Mucosa of descending colon (tissue), 3 donors: ENCODE measurements at places on chromosomes 2 and 18. TPM values are rescaled to one million over a fixed set of nuclear protein-coding genes. Genes with fewer than 3 reads are reported as not detected.

The CROCC2 gene
- 0.19 TPM for total RNA-seq

The CREG2 gene
- 0.19 TPM for total RNA-seq

The TMEM163 gene
- 0.41 TPM for total RNA-seq

DNA sequence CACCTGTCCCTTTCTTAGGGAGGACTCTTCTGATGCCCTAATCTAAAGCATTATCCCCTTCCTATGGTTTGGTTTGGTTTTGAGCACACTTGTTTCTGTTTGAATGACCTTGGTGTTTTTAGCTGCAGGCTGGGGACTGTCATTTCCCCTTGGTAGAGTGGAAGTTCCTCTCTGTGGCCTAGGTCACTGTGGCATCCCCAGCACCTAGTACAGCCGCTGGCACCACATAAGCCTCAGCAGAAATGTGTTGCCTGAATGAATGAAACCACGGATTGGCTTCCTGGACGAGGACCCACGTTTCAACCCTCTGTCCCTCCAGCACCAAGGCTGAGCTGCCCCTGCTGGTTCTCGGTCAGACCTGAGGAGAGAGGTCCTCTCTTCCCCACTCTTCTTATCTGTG is 159.9 kb downstream of the CTIF start:
- no peak for DNase-seq

- DNase-seq = no peak
Measured at GRCh38 chr2:23027396-23027795, 357.6 kb upstream of the KLHL29 start.

DNA sequence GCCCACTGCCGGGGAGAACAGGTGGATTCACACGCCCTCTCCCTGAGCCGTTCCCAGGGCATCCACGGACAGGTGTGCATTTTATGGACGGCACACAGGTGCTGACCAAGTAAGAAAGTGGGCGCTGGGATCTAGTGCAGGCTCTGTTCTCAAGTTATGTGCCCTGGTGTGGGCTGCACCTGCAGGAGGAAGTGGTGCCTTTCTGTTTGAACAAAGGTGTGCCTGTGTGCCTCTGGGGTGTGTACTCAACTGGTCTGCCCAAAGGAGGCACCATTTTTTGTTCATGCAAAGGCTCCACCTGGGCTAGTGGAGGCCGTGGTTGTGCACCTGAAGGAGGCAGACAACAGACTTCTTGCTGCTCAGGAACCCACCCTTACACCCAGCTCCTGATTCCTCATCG is 88.2 kb upstream of the HK2 start:
- DNase-seq = no peak

GRCh38 chr2:228067309-228067708 is 114.2 kb downstream of the SPHKAP start:
- no peak for DNase-seq

- DNase-seq = peak; percentile 87
Measured at GRCh38 chr2:235050980-235051351, 99.1 kb downstream of the SH3BP4 start.

DNA sequence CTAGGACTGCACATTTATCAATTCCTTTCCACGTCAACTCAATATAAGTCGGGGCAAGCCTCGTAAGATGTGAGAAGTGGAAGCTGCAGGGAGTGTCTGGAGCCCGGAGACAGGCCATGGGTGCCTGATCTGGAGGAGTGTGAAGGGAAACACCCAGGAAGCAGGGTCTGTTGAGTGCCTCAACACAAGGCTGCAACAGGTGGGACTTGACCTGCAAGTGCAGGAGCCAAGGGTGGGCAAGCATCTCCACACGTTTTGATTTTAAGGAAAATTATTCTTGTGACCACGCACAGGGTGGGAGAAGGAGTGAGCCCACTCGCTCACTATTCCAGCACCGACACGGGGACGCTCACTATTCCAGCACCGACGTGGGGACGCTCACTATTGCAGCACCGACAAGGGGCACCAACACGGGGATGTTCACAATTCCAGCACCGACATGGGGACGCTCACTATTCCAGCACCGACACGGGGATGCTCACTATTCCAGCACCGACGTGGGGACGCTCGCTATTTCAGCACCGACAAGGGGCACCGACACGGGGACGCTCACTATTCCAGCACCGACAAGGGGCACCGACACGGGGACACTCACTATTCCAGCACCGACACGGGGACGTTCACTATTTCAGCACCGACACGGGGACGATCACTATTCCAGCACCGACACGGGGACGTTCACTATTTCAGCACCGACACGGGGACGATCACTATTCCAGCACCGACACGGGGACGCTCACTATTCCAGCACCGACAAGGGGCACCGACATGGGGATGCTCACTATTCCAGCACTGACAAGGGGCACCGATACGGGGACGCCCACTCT is 197.3 kb downstream of the EIPR1 start:
- DNase-seq = no peak

DNA sequence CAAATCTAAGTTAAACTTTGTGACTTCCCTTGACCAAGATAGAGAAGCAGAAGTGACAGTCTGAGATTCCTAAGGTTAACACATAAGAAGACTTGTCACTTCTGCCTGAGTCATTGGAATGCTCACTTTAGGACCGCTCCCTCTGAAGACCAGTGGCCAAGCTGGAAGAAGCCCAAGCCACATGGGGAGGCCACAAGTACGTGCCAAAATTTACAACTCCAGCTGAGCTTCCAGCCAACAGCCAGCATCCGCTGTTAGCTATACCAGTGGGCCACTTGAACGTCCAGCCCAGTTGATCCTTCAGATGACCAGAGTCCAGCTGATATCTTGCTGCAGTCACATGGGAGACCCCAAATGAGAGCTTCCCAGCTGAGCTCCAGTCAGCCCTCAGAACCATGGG is 18.1 kb upstream of the ANTXR1 start:
- DNase-seq = no peak
